ENCODE measurements at places on chromosomes 7 and 10.
A peak's percentile ranks its signal among the peaks of the same experiment; 100 is the strongest.

DNA sequence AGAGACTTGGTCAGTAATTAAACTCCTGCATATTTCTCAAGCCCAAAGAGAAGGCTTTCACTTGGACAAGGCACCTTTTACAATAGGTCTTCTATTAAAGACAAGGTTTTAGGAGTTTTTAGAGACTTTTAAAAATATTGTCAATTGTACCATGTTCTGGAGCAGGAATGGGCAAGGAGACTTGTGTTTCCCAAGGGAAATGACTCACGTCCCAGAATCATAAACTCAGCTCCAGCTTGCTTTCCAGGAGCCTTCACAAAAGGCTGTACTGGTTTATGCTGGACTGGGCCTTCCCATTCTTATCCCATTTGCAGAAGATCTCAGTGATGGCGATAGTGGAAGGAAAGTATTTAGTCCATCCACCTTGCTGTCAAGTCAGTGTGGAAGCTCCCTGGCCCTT is 7.8 kb upstream of the GLI3 start:
- no peak for DNase-seq

GRCh38 chr10:89604200-89604599 is 40.8 kb downstream of the PANK1 start:
- DNase-seq, result no peak

GRCh38 chr7:107109955-107110354 is 58.8 kb upstream of the HBP1 start:
- no peak for DNase-seq

- DNase-seq, result peak; percentile 62
These were observed 233.2 kb upstream of the PRSS1 start for GRCh38 chr7:142516038-142516501.

DNA sequence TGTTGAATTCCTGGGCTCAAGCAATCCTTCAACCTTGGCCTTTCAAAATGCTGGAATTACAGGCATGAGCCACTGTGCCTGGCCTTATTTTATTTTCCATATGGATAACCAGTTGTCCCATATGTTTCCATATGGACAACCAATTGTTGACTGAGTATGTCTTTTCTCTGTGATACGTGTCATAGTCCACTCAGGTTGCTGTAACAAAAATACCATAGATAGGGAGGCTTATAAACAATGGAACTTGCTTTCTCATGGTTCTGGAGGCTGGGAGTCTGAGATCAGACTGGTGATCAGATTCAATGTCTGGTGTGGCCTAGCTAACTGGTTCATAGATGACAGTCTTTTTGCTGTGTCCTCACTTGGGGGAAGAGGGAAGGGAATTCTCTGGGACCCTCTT is 19.4 kb downstream of the AHCYL2 start:
- DNase-seq, result no peak

GRCh38 chr10:74988832-74989561 is 122.5 kb upstream of the SAMD8 start:
- DNase-seq, result peak; percentile 28

DNA sequence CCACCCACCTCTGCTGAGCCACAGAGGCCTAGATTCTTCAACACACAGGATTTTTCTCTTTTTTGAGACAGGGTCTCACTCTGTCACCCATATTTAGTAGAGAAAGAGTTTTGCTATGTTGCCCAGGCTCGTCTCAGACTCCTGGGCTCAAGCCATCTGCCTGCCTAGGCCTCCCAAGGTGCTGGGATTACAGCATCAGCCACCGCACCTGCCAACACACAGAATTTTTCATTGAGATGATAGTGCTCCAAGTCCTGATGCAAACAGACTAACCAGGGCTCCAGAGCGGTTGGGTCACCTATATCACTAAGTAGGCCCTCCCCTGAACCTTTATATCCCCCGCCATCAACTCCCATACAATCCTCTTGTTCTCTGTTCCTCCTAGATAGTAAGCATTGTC is 24.4 kb upstream of the ADRB1 start:
- DNase-seq, result no peak

- no peak for DNase-seq
These were observed 16.0 kb upstream of the TMEM168 start for GRCh38 chr7:112806156-112806555.

GRCh38 chr10:126205486-126206205 is 182.6 kb downstream of the ADAM12 start:
- DNase-seq, result no peak

GRCh38 chr10:109861081-109861480 is 62.2 kb downstream of the XPNPEP1 start:
- DNase-seq, result no peak

GRCh38 chr7:79268730-79269129 is 184.7 kb downstream of the MAGI2 start:
- DNase-seq, result no peak

GRCh38 chr10:115829521-115830205 is 443.3 kb downstream of the GFRA1 start:
- DNase-seq, result peak; percentile 31

- DNase-seq, result no peak
These were observed 29.3 kb upstream of the CRYGN start for GRCh38 chr7:151469281-151469680.

DNA sequence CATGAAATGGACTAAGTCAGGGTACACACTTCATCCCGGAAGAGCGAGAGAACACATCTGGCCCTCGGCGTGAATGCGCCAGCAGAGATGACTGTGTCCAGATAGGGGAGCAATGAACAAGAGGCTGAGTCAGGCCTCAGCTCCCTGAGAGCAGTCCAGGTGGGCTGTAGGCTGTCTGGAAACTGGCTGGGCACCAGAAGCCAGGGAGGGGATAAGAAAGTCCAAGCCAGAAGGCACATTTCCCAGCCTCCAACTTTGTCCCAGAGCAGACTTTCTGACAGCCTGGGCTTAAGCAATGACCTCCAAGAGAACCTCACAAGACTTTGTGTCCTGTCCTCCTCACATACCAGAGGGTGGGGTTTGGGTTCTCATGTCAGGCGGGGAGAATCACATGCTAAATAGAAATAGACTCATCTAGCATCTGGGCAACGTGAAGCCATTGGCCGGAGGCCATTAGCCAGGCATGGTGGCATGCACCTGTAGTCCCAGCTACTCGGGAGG is 157.2 kb downstream of the ARHGAP12 start:
- no peak for DNase-seq

DNA sequence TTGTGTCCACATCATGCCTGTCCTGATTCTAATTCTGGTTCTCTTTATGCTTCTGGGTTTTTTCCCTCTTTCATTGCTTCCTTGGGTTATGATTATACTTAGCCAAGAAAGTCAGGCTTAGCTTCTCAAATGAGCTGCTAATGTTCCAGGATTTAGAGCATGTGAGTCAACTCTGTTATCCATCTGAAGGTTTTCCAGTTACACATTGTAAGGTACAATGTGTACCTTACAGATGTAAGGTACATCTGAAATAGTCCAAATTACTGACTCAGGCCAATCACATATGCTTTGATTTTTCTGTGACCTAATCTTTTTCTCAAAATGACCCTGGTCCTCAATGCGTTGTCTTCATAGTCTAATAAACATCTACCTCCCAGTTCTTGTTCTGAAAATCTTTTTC is 13.3 kb upstream of the MIOS start:
- no peak for DNase-seq

DNA sequence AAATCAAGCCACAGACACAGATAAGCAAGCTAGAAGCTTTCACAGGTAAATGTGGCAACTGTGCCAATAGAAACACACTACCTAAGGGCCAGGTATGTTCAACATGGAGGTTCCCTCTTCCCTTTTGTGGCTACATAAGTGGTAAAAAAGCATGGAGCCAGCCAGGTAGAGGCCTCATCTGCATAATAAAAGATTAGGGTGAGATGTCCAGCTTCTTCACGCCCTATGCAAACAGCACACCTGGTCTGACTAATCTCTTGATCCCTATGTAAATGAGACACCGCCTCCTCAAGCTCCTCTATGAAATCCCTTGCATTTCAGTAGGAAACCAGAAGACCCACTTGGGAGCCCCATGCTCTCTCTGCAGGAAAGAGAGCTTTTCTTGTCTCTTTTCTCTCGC is 282.2 kb downstream of the NEBL start:
- DNase-seq, result no peak

- no peak for DNase-seq
These were observed 86.7 kb downstream of the ARHGAP22 start for GRCh38 chr10:48517911-48518811.

GRCh38 chr10:132489053-132489703 is 48.4 kb upstream of the INPP5A start:
- DNase-seq, result no peak

DNA sequence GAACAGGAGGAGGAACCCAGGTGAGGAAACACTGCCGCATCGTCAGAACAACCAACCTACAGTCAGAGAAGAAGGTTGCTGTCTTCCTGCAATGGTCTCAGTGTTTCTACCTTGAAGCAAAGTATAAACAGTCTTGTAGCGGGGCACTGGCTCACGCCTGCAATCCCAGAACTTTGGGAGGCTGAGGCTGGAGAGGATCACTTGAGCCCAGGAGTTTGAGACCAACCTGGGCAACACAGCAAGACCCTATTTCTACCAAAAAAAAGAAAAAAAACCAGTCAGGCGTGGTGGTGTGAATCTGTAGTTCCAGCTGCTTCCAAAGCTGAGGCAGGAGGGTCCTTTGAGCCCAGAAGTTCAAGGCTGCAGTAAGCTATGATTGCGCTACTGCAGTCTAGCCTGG is 23.4 kb downstream of the SNX8 start:
- DNase-seq, result no peak

- no peak for DNase-seq
These were observed 29.0 kb downstream of the JAKMIP3 start for GRCh38 chr10:132094581-132095234.

DNA sequence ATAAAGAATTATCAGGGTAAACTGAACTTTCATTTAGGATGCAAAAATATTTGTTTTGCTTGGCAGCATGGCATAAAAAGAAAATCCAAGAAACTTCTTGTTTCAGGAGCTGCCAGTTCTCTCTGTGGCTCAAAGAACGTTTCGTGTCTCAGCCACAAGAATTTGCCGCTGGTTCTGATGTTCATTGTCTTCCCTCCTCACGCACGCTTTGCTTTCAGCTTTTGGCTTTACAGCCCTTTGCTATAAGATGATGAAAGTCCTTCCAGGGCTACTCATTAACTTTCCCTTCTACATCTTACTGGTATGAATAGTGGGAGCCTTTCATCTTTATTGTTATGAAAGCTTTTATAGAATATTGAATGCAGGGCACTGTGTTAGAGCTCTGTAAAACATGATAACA is 124.7 kb downstream of the BICC1 start:
- DNase-seq, result no peak

GRCh38 chr10:96919785-96920430 is 87.8 kb downstream of the LCOR start:
- DNase-seq, result no peak

DNA sequence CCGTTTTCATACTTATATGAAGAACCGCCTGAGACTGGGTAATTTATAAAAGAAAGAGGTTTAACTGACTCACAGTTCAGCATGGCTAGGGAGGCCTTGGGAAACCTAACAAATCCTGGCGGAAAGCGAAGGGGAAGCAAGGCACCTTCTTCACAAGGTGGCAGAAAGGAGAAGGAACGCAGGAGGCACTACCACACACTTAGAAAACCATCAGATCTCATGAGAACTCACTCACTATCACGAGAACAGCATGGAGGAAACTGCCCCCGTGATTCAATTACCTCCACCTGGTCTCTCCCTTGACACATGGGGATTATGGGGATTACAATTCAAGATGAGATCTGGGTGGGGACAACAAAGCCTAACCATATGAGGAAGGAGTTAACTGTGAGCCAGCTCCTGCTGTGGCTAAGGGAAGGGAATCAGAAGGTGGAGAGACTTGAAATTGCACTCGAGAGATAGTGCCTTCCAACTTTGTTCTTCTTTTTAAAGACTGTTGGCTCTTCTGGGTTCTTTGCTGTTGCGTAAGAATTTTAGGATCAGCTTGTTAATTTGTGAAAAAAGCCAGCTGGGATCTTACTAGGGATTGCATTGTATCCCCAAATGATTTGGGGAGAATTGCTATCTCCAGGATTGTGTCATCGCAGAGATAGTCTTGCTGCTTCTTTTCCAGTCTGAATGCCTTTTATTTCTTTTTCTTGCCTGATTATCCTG is 21.0 kb downstream of the OPTN start:
- DNase-seq, result no peak

DNA sequence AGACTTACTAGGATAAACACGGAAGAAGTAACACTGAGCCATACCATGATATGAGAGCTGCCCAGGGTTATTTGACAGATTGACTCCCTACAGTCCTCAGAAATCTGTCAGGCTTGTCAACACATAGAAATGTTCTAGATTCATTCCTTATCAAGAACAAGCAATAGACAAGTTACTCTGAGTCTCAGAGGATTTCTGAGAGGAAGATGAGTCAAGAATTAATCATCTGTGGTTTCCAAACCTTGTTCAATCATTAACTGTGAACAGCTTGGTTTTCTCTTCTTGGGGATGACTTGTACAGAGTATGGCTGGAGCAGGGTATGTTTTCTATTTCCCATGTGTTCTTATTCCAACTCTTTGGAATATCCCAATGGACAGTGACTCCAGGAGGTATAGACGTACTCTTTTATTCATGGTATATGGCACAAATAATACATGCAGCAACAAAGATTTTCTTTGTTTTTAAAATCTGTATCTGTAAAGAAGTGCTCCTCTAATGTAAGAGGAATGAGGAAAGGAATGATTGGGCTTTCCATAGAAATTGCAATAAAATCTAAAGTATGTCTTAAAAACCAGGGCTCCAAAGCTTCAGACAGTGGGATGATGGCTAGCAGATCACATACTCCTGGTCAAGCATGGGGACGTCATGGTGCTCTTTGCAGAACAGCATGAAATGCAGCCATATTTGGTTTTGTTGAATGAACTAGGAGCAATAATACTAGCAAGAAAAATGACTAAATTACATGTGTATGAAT is 11.9 kb upstream of the SFR1 start:
- no peak for DNase-seq

- DNase-seq, result no peak
These were observed 71.8 kb downstream of the ZNF438 start for GRCh38 chr10:30959836-30960210.

- no peak for DNase-seq
These were observed 72.0 kb upstream of the ABCB5 start for GRCh38 chr7:20543500-20543899.

GRCh38 chr7:98881561-98882315 is 3.4 kb downstream of the TRRAP start:
- DNase-seq, result no peak

- no peak for DNase-seq
These were observed 53.4 kb downstream of the TLL2 start for GRCh38 chr10:96460316-96460715.

- DNase-seq, result no peak
These were observed 71.0 kb upstream of the STK17A start for GRCh38 chr7:43511769-43512515.
